Eye (tissue), 1 donor: ENCODE measurements at places on chromosomes 6 and 20.

DNA sequence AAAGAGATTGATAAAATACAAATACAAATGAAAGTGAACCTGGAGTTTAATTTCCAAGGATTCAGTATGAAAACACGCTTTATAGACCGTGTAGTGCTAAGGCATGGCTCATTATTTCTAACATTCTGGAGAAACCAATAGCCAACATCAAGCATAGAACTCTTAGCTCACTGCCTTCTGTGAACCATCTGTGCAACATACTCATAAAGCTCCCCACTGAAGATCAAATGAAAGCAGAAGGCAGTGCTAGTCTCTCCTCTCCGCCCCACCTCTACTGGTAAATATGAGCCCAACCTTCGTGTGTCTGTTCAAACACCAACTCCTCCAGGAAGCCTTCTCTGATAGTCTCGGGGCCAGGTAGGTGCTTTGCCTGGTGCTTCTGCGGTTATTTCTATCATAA is 153.6 kb downstream of the IPCEF1 start:
- DNase-seq = no peak

- peak; percentile 26 for DNase-seq
Measured at GRCh38 chr6:79650950-79651349, 19.8 kb downstream of the SH3BGRL2 start.

DNA sequence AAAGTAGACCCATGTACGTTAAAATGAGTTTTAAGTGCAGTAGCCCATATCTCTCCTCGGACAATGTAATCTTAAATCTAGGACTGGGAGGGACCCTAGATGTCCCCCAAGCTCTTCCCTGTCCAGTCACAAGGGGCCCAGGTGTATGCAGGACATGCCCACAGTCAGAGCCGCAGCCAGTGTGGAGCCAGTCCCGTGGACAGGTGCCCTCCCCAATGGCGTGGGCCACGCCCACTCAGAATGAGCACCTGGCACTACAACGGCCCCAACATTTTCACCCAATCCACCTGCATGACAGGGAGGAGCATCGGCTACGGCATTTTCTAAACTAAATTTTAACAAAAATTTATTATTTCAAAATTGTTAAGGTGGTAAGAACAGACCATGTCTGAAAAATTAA is 53.2 kb downstream of the WDR27 start:
- no peak for DNase-seq

GRCh38 chr20:45963059-45964005 is 8.7 kb downstream of the ZNF335 start:
- peak; percentile 75 for DNase-seq
